ENCODE measurements at places on chromosomes 6 and 20.

DNA sequence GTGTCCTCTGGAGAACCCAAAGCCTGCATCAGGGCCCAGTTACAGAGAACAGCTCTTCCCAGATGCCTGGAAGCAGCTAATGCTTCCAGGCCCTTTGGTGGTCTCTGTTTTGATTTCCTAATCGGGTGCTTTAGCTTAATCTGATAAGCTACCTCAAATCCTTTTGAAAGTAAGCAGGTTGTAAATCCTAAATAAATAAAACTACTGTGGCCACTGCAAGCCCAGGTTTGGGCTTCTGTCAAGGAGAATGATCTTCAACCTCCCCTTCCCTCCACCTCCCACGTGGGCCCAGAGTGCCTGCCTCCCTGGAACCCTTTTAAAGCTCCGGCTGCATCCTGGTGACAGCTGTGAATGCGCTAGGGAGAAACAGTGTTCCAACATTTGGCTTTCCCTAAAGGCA, 25.2 kb upstream of the FYN start:
- no peak for DNase-seq

- DNase-seq, result no peak
These were observed 25.3 kb upstream of the NAA20 start for GRCh38 chr20:19991854-19992253.

DNA sequence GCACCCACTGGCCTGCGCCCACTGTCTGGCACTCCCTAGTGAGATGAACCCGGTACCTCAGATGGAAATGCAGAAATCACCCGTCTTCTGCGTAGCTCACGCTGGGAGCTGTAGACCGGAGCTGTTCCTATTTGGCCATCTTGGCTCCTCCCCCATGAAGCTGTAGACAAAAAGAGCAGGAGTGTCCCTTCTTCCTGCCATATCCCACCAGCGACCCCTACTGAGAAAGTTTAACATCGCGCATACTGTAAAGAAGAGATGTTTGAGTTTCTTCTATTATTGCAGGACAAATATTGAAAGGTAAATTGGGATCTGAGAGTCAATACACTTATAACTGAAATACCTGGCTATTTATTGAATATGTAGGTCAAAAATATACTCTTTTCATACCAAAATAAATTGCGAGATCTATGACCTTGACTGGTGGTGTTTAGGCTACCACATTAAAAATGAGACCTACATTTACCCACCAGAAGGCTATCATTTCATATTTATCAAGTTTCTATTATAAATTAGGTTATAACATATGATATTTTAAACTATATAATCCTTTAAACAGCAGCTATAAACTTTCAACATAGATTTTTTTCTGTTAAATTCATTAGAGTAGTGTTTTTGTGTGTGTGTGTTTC, 586.3 kb downstream of the HTR1B start:
- no peak for DNase-seq

- no peak for DNase-seq
These were observed 59.2 kb downstream of the TMEM170B start for GRCh38 chr6:11596640-11597237.

DNA sequence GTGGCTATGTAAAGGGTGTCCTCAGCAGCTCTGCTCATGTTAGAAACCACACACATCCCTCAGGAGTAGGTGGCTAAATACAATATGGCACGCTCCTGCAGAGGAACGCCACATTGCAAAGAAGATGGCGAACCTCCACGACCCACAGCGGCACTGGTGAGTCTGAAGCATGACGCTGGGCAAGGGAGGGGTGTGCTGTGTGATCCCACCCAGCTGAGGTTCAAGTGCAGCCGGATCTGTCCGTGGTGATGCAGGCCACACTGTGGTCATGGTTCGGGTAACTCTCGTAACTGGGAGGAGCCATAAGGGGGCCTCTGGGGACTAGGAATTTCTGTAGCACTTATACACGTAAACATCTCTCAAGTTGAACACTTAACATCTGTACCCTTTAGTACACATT, 23.4 kb upstream of the APMAP start:
- DNase-seq, result no peak

GRCh38 chr6:100176311-100176950, 182.4 kb upstream of the MCHR2 start:
- DNase-seq, result no peak

DNA sequence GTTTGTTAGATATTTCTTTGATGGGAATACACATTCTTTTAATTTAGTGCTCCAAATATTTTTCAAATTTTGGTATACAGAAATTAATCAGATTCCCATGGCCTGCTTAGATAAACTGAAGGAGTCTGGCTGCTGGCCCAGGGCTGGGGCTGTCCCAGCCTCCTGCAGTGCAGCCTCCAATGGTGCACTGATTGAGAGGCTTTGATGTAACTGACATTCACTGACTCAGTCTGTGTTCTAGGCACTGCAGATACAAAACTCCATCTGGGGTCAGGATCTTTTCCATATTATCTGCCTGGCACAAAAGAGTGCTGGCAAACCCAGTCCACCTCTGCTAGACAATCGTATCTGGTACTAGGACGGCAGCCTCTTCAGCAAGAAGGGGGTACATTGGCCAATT, 64.8 kb downstream of the GRIK2 start:
- DNase-seq, result peak; percentile 12

GRCh38 chr20:20286061-20286460, 81.8 kb upstream of the INSM1 start:
- DNase-seq, result no peak

GRCh38 chr6:11830105-11830504, 51.5 kb upstream of the ADTRP start:
- no peak for DNase-seq

DNA sequence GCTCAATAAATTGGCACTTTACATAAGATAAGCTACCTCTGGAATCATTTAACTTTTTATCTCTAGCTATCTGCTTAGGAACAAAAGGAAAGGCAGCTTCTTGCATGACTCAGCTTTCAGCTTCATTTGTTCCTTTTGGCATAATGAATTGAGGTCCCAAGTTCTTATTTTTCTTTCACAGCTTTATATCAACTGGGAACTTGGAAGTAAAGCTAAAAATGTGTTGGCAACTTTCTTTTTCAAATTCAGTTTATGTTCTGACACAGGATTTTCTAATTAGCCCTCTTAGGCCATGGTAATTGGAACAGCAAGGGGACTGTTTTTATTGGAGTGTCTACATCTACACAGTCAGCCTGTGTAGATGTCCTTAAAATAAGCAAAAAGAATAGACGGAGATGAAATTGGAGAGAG, 55.2 kb upstream of the MRAP2 start:
- no peak for DNase-seq

DNA sequence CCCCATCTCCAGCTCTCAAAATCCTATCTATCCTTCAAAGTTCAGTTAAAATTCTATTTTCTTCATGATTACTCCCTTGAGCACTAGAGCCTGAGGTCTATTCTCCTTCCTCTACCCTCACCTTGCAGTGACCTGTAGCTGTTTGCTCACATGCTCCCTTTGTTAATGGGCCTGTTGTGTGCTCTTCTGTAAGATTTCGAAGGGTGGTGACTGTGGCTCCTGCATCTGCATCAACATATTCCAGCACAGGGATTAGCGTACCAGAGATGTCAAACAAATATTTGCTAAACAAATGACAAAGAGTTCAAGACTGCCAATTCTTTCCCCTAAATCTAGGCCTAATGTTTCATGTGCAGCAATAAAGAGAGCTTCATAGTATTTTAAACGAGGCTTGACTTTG, 69.5 kb downstream of the ELOVL5 start:
- no peak for DNase-seq

GRCh38 chr6:22442826-22443225, 126.5 kb upstream of the HDGFL1 start:
- DNase-seq, result no peak

DNA sequence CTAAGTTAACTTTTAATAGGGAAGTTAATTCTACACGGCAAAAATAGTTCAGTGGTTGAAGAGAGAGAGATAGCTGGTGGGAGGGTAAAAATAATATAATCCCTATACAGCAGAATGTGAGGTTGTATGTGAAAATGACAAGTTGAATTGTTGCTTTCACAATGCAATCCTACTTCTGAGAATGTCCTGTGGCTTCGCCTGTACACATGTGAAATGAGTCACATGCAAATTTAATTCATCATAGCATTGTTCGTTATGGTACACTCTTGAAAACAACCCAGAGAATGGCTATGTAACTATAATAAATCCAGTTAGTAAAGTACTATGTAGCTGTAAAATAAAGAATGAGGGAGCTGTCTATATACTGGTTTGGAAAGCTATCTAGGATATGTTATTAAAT, 46.0 kb upstream of the HINT3 start:
- DNase-seq, result no peak

GRCh38 chr6:147508866-147509608, 547 bp downstream of the SAMD5 start:
- DNase-seq, result no peak

- no peak for DNase-seq
These were observed 11.5 kb downstream of the ADRM1 start for GRCh38 chr20:62314339-62314638.

DNA sequence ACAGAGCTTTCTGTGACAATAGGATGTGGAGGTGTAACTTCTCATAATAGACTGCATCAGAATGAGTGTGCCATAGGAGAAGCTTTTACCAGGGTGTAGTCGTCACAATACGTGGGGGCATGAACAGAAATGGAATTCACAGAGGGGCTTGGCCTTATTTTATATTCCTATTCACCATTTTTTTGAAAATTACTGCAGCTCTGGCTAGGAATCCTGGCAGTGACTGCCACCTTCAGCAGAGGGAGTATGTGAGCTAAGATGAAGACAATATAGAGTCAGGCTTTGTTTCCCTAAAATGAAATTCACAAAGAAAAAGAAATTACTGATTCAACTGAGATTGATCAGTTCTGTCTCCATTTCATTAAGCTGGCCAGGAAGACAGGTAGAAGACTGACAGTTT, 13.9 kb downstream of the TOMM6 start:
- DNase-seq, result no peak

- no peak for DNase-seq
These were observed 2.0 kb downstream of the SOX4 start for GRCh38 chr6:21595285-21596144.

- no peak for DNase-seq
These were observed 169.3 kb downstream of the BCAS1 start for GRCh38 chr20:53901064-53901463.

DNA sequence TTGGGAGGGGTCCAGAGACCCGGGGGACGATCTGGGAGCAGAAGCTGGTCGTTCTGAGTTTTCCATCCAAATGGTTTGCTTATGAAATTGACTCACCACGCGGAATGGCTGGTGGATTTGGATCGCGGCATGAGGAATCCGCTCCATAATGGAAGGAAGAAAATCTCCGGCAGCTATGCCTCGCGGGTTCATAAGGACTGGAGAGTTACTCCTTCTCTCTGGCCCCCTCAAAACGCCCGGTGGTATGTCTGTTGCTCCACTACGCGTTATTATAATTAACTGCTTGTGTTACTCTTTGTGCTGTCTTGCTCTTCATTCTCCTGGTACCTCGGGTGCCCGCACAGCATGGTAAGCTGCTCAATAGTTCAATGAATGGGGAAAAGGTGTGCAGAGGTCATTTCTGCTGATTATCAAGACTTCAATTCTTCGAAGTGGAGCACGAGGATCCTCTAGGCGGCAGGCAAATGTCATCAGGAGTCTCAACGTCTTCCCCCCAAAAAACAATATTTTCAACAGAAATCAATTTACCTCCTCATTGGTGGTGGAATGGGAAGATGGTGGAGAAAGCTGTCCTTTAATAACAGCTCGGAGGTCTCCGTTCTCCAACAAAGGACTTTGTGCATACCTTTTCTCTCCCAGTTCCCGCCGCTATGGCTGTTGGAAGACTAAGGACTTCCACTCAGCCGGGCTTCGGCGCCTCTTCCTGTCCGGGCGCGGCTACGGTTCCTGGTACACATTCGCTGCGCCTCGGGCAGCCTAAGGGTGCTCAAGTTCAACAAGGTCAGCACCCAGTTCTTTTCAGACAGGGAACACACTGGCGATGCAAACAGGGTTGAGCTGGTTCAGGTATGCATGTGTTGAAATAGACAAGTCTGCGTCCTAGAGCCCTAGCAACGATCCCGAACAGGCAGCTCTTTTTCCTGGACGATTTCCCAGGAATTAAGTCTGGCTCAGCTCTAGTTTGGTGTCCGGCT, 9.2 kb upstream of the PRSS16 start:
- no peak for DNase-seq
